ENCODE measurements at places on chromosomes 7 and 10. TPM values are rescaled to one million over a fixed set of nuclear protein-coding genes. Genes with fewer than 3 reads are reported as not detected.
A peak's percentile ranks its signal among the peaks of the same experiment; 100 is the strongest.

BAG3 gene
- total RNA-seq: 33.3 TPM

NEBL gene
- 0.30 TPM for total RNA-seq

PROSER2 gene
- 0.37 TPM for total RNA-seq

ABCC2 gene
- 0.87 TPM for total RNA-seq

ATP6V0A4 gene
- total RNA-seq: not detected

CYP2C8 gene
- 0.09 TPM for total RNA-seq

CTAGE4 gene
- 1.2 TPM for total RNA-seq

PRPS1L1 gene
- not detected for total RNA-seq

DNA sequence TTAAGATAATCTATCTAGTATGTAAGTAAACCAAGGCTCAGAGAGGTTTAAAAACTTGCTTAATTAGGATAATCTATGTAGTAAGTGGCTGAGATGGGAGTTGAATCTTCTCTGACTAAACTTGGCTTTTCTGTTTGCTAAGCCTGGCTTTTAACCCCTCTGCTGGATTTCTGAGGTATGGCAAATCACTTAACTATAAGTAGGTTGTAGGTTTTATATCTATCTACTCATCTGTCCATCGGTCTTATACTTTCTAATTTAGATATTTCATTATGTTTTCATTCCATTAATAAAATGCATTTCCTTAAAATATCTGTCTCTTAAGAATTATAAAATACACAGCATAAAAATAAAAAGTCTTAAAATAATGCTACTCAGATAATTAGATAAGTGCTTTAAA lies 59.4 kb downstream of the ST7 start:
- DNase-seq: no peak

DNA sequence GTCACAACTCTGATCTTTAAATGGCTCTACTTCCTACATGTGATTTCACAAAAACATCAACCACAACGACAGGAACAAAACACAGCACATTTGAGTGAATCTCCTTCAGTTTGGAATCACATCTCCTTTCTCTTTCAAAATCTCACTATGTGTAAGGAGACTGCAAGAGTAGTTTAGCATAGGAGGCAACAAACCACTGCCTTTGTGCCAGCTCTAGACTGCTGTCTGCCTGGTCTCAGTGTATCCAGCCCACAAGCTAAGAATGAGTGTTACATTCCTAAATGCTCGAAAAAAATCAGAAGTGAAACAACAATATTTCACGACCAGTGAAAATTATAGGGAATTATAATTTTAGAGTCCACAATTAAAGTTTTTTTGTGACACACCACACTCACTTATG lies 217.0 kb upstream of the STEAP4 start:
- DNase-seq: no peak

DNA sequence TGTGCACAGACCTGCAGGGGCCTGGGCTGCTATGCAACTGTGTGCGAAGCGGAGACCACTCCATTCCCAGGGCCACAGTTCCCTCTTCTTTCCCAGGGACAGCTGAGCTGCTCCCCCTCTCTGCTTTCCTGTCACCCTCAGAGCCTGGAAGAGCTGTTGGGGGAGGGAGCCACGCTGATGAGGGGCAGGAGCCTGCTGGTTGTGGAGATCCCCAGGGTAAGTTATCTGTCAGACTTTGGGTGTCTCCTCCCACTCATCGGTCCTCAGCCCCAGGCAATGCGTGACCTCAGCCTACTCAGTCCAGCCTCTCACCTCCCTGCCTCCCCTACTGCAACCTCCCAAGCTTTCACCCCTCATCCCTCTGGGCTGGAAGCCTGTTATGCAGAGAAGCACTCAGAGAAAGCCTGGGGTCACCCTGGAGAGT lies 53.5 kb downstream of the ZNF467 start:
- DNase-seq: no peak

DNA sequence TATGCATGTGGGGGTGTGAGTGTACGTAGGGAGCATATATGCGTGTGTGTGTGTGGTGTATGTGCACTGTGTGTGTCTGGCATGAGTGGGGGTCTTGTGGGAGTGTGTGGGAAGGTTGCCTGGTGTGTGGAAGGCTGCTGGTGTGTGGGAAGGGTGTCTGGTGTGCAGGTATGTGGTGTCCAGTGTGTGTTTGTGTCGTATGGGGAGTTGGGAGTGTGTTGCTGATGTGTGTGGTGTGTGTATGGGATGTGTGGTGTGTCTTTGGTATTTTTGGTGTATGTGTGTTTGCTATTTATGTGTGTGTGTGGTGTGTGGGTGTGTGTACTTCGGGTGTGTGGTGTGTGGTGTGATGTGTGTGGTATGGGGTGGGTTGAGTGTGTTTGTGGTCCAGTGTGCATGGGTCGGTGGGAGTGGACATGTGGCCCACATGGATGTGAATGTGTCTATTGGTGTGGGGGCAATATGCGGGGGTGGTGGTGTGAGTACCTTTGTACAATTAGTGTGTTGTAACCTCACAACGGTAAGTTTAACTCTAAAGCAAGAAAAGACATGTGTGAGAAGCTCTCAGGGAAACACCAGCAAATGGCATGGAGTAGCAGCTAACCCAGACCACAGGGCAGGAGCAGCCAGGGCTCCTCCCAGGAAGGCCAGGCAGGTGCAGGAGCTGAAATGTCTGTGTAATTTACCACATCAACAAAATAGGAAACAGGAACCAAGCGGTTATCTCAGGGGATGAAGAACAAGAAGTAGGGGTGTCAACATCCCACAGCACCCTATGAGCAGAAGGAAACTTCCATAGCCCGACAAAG lies 11.9 kb downstream of the ANTXRL start:
- no peak for DNase-seq

- no peak for DNase-seq
These were observed 461.0 kb downstream of the SUGCT start for GRCh38 chr7:40595832-40596231.

DNA sequence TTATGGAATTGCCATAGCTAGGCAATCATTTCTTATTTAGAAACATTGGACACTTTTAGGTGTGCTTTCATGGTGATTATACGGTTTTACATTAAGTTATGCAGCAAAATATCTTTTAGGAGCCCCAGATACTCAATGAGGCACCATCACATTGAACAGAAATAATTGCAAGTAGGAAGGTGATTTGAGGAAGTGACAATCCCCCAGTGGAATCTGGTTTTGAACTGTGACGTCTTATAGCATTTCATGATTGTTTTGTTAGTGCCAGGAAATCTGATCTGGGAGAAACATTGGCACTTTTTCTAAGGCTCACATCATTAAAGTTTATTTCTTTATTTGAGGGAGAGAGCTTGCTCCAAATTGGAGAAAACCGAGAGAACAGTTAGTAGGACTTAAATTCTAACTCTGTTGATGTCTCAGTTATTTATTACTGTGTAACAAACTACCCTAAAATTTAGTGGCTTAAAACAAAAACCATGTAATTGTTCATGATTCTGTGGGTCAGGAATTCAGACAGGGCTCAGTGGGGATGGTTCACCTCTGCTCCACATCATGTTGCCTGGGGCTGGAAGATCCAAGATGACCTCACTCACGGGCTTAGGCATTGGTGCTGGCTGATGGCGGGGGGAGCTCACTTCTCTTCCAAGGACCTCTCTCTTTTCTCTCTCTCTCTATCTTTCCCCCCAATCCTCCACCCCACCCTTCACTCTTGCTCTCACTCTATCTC lies 78.2 kb upstream of the STEAP1B start:
- no peak for DNase-seq

GRCh38 chr10:124465003-124465776 lies 3.6 kb downstream of the LHPP start:
- no peak for DNase-seq

DNA sequence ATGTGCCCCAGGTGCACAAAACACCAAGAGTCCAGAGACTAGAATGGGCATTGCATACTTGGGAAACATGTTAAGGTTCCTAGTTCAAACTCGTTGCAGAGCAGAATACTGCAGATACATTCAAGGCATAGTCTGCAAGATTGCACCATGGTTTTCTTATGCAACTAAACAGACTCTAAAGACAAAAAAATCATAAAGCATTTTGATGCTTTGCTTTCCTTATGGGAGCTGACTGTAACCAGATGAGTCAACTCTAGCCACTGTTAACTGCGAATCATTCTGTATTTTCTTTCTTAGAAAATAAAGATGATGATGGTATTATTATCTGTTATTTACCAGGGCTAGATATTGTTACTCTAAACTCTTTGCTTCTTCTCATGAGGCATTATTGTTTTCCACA lies 19.7 kb downstream of the TRUB1 start:
- no peak for DNase-seq

GRCh38 chr10:98236862-98237261 lies 31.1 kb downstream of the LOXL4 start:
- no peak for DNase-seq

GRCh38 chr7:29287366-29287765 lies 92.8 kb downstream of the CHN2 start:
- no peak for DNase-seq

- DNase-seq: peak; percentile 14
These were observed 43.5 kb downstream of the YKT6 start for GRCh38 chr7:44244282-44244681.

DNA sequence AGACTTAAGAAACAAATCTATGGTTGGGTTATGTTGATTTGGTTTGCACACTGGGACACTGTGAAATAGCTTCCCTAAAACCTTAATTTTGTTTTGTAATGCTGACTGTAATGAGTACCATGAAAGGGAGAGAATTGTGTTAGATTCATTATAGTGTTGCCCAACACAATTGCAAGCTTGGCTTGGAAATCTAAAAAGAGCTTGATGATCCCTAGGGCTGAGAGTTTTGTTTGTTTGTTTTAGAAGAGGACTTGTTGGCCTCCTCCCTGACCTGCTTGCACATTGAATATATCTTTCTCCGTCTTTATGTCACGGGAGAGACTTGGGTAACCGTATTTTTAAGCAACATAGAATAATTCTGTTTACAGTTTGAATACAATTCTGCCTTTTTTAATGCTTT lies 410.1 kb downstream of the ARL4A start:
- DNase-seq: no peak

DNA sequence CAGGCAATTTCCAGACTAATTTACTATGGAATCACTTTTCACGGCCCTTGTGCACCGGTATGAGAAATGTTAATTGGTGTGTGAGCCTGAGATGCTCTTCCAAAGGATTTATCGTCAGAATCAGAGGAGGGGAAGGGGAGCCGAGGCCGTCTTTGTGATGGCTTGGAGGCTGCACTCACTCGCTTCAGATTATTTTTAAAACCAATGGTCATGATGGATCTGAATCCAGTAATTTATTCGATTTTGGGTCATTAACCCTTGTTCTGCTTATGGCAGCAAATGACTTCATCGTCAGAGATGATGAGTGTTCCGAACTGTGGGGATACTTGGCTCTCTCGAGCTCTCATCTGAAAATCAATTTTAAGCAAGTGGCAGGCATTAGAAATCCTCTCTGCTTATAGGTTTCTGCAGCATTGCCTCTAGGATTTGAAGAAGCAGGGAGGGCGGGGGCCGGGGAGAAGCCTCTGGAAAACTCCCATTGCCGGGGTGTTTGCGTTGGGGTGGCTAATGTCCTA lies 576.3 kb downstream of the LRMDA start:
- DNase-seq: no peak

DNA sequence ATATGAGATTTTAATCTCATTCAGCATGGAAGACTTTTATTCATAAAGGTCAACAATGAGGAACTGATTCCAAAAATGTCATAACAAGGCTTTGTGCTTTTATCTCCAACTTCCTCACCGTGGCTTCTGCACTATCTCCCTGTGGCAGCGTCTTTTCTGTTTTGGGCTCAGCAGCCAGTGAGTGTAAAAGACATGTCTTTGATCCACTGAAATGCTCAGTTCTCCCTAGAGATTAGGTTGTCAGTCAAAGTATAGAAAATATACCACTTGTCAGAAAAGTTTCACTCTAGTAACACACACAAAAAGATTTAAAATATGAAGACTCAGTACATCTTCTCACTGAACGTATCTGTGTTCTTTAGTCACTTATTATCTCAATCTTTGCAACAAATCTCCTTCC lies 901.8 kb upstream of the ZWINT start:
- DNase-seq: no peak

DNA sequence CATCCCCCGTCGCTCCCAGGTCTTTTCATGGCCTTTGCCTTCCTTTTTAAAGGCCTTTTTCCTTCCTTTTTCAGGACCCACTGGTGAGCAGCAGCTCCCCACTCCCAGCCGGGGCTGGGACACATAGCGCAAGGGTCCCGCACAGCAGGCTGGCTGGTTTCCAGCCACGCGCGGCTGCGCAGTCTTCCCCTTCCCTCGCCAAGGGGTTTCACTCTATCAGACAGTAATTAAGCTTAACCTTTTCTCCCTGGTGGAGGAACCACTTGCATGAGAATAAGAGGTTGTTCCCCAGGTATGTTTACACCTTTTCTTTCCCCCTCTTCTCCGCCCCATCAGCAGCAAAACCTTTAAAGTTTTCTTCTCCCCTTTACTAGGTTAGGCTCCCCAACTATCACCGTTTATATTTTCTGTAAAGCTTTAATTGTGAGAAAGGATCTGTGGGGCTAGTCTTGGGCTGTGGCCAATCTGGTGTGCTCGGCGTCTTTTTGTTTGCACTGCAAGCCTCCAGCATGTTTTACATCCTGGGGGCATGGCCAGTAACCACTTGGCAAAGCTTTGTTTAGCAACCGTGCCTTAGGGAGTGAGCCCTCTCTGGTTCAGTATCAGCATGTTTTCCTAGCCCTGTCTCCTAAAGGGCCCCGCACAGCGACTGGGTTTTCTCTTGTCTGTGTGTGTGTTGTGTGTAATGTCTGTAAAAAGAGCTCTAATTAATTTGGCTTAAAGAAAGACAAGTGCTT lies 219.6 kb downstream of the PHF14 start:
- DNase-seq: no peak

GRCh38 chr10:52637592-52637991 lies 135.0 kb downstream of the MBL2 start:
- no peak for DNase-seq

GRCh38 chr7:120462991-120463390 lies 190.0 kb downstream of the KCND2 start:
- no peak for DNase-seq

GRCh38 chr7:127256041-127256725 lies 3.4 kb upstream of the GRM8 start:
- no peak for DNase-seq

Data from activated T-helper 2 cell treated with anti-CD3 and anti-CD28 coated beads, Interferon-gamma antibody, Interleukin-2, Interleukin-4, amounts not matched to agents 10 μg/mL and 5 μg/mL and 100 μg/mL, durations not matched to agents 14 hours and 24 hours and 36 hours (primary cell).